PC-3 (cell line): ENCODE measurements at places on chromosomes 6 and 20.
A peak's percentile ranks its signal among the peaks of the same experiment; 100 is the strongest.

DNA sequence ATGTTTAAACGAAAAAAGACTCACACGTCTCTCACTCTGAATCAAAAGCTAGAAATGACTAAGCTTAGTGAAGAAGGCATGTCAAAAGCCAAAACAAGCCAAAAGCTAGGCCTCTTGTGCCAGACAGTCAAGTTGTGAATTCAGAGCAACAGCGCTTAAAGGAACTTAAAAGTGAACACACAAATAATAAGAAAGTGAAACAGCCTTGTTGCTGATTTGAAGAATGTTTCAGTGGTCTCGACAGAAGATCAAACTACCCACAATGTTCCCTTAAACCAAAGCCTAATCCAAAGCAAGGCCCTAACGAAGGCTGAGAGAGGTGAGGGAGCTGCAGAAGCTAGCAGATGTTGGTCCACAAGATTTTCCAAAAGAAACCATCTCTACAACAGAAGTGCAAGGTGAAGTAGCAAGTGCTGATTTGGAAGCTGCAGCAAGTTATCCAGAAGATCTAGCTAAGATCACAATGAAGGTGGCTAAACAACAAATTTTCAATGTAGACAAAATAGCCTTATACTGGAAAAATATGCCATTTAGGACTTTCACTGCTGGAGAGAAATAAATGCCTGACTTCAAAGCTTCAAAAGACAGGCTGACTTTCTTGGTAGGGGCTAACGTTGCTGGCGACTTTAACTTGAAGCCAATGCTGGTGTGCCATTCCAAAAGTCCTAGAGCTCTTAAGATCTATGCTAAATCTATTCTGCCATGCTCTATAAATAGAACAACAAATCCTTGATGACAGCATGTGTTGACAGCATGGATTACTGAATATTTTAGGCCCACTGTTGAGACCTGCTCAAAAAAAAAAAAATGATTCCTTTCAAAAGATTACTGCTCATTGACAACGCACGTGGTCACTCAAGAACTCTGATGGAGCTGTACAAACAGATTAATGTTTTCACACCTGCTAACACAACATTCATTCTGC lies 40.3 kb downstream of the SEC63 start:
- DNase-seq: no peak

DNA sequence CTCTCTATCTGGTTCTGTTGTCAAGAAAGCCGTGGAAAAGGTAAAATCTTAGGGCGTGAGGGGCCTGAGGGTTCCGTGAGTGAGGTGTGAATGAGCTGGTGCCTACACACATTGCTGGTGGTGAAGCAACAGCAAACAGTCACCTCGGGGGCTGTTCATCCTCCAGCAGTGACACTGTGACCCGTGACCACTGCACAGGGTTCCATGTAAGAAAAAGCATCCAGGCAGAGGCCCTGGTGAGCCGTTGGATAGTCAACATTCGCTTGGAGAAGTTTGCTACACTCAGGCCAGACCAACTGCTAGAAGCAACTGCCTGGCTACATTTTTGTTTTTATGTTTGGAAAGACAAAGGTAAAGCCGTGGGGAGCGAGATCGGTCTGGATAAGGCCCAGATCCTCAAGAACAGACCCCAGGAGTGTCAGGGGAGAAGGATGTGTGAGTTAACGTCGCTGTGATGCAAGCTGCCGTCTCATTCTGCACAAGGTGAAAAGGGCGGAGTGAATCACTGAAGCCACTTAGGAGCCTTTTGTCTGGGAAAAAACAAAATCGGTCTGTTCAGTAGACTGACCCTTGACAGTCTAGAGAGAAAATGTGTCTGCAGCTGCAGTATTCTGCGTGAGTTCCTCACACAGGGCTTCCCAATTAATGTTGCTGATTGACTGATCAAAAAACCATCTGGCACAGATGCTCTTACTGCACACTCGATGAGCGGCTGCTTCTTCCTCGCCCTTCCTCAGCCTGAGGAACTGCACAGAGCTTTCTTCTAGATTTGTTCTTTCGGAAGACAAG lies 404.0 kb downstream of the SMOC2 start:
- DNase-seq: no peak

GRCh38 chr6:64811119-64811518 lies 895.9 kb downstream of the EYS start:
- no peak for DNase-seq

DNA sequence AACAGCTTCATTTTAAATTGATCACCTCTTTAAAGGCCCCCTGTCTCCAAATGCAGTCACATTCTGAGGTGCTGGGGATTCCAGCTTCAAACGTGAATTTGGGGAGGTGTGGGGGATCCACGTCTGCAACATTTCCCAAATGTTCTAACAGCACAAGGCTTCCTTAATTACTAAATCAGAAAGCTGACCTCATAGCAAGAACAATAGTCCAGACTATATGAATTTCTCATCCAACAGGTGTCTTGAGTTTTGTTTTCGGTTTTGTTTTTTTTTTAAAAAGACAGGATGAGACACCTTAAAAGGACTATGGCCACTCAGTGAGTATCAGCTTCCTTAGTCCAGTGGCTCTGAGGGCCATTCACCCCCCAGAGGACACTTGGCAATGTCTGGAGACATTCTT lies 11.5 kb downstream of the ATP9A start:
- DNase-seq: no peak

- no peak for DNase-seq
Observed at GRCh38 chr20:62503401-62504178, 27.8 kb upstream of the GATA5 start.

DNA sequence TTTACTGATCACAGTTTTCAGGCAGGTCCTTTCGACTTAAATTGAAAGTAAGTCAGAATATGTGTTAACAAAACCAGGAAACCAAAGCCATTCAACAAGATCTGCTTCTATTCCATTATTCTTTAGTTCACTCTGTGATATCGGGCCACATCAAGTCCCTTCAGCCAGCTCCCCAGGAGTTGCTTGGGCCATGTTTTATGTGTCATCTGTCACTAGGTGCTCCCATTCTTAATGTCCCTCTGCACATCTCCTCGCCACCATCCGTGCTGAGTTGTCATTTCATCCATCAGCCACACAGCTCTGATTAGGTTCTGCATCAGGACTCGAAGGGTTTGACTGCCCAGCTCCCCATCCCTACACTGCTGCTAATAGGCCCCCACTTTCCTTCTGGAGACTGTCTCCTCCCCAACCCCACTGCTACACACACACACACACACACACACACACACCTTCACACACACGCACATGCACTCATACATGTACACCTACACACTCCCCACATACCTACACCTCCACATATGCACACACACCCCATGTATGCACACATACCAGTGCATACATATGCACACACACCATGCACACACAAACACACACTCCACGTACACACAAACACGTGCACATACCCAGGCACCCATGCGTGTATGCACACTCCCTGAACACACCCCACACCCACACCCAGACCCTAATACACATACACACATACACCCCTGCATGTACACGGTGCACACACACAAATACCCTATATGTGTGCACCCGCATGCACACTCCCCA lies 143.3 kb upstream of the GMDS start:
- no peak for DNase-seq

DNA sequence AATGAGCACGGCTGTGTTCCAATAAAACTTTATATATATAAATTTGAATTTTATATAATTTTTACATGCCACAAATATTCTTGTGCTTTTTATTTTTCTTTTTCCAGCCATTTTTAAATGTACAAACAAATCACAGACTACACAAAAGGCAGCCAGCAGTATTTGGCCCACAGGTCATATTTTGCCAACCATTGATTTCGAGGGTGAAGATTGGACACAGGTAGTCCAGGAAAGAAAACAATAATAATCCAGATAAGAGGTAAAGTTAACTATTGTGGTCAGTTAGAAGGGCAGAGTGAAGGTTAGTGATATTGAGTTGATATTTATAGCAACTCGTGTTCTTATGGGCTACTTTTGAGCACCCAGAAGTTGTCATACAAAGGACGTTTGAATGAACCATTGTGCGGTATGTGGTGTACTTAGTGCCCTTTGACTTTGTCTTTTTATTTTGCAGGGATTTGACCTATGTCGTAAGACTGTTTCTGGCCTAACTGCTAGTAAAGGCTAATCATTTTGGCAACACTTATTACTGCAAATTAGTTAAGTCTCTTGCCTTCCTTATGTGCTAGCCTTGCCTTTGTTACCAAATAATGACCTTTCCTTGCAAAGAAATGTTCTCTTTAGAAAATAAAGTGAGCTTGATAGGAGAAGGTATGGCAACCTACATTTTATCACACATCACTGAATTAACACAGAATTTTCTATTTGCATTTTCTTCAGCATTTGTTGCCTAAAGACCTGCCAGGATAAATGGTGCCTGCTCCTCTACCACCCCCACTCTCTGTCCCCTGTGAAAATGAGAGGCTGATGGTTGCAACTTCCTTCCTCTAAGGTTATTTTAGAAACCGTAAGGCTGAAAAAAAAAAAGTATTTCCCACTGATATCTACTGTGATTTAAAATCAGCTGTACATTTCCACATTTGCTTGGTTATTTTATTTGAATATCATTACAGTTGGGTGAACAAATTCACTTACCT lies 493.9 kb upstream of the SOX4 start:
- no peak for DNase-seq

GRCh38 chr6:118367314-118367713 lies 180.8 kb upstream of the PLN start:
- no peak for DNase-seq

DNA sequence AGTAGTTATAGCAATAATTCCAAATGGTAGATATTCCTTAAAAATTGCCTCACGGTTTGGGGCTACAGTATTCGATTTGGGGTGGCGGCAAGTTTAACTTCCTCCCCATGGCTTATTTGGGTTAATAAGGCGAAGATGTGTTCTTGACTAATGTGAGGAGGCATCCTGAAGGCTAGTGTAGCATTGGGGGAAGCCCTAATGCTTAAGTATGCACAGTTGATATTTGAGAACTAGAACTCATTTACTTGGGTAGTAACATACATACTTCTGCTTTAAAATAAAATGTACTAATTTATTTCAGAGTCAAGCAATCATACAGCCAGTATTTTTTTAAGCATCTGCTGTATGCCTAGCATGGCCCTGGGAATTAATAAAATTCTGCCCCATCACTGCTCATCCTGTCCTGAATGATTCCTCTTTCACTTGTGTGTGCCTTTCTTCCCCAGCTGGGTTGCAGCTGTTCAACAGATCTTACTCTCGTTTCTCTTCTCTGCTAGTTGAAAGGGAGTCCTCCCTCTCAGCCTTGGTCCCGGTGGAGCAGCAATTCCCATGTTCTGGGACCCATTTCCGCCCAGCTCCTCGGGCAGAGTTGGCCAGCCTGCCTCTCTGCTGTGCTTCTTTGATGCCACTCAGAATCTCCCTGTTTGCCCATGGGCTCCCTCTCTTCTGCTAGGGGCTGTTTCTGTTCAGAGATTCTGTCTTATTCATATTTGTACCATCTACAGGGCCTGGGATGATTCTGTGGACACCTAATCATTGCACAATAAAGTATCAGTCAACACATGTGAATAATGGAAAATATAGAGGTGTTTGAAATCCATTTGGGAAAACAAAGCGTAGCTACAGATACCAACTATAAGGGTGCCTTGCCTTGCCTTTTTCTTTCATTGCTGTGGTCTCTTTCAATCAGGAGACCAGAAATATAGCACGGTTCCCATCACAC lies 104.8 kb downstream of the ARID1B start:
- DNase-seq: no peak

- DNase-seq: peak; percentile 75
Observed at GRCh38 chr6:148144917-148145521, 197.6 kb upstream of the SASH1 start.

DNA sequence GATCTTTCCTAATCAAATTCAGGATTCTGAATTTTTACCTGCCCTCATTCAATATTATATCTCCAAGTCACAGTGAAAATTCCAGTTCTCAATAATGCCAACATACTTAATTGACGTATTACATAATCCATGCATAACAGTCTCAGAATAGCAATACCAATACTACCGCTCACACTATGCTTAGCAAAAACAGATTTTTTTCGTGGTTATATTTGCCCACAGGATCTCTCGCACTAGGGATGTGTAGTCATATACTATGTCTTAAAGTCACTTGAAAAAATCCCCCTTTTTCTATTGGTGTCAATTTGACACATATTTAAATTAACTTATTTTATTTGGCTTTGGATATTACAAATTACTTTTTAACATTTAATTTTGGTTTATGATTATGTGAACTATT lies 323.1 kb upstream of the SLC35B3 start:
- no peak for DNase-seq

- no peak for DNase-seq
Observed at GRCh38 chr6:130520801-130521200, 155.0 kb downstream of the TMEM200A start.

DNA sequence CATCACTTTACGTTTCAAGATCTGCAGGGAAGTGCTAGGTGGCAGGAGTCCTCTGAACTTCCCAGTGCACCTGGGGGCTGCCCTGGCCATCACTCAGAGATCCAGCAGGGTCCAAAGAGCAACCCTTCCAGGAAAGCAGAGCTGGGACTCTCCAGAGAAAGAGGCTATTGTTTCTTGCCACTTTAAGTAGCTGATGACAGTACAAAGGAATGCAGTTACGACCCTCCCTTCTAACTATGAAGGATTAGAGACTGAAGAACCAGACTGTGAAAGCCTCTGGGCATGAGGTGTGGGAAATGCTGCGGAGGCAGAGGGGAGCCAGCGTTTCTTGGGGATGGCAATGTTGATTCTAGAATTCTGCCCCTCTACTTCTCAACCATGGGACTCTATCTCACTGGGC lies 189.1 kb upstream of the SUPT3H start:
- DNase-seq: peak; percentile 80

- no peak for DNase-seq
Observed at GRCh38 chr6:125963817-125964216, 7.2 kb downstream of the HINT3 start.

GRCh38 chr6:7528565-7528964 lies 12.9 kb upstream of the DSP start:
- DNase-seq: no peak

DNA sequence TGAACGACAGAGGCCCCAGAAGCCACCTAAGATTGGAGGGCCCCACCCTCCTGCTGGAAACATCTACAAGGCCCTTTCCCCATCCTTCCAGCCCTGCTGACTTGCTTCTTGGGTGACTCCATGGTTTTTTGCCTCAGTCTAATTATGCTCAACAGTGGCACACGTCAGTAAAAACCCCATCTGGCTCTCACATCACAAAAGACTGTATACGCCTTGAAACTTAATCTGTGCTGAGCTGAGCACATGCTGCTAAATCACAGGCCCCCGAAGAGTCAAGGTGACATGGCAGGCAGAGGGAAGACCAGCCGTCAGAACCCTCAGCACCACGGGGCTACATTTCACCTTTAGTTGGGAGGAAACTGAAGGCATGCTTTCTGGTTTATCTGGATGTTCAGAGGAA lies 323.1 kb downstream of the CDH26 start:
- no peak for DNase-seq

DNA sequence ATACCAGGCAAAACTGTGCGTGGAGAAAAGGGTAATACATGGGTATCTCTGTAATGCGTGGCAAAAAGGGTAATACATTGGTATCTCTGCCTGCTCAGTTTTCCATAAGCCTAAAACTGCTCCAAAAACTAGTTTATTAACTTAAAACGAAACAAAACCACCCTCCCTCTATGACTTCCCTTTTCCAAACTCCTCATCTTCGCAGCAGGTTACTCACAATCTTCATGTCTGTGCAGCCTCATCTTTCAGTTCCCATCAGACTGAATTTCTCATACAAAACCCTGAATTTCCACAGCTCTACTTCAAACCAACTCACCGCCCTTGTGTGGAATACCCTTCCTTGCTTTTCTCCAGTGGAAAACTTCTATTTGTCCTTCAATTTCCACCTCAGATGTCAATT lies 199.4 kb downstream of the PHACTR1 start:
- DNase-seq: no peak

GRCh38 chr6:26220145-26220970 lies 133.1 kb downstream of the HFE start:
- no peak for DNase-seq

- peak; percentile 85 for DNase-seq
Observed at GRCh38 chr20:407953-408842, at the start of gene RBCK1. Gene RBCK1, plus strand, starts transcription at chr20:408299. Its CDS starts 459 bp downstream, at chr20:408758.
